ENCODE measurements at places on chromosomes 4 and X.

DNA sequence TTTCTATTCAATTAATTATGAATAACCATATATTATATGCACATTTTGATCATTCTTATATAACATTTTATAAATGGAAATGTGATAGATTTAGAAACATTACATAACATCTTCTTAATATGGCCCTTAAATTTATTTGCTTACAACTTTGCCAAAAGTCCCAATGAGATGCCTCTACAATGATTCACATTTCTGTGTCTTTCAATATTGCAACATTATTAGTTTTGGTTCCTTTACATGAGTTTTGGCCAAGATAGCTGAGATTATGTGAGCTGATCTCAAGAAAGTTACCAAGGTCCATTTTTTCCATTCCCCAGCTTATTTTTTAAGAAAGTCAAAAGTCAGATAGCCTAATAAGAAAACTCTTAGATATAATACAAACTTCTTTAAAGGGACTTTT, 361.2 kb downstream of the PCDH7 start:
- DNase-seq: no peak

DNA sequence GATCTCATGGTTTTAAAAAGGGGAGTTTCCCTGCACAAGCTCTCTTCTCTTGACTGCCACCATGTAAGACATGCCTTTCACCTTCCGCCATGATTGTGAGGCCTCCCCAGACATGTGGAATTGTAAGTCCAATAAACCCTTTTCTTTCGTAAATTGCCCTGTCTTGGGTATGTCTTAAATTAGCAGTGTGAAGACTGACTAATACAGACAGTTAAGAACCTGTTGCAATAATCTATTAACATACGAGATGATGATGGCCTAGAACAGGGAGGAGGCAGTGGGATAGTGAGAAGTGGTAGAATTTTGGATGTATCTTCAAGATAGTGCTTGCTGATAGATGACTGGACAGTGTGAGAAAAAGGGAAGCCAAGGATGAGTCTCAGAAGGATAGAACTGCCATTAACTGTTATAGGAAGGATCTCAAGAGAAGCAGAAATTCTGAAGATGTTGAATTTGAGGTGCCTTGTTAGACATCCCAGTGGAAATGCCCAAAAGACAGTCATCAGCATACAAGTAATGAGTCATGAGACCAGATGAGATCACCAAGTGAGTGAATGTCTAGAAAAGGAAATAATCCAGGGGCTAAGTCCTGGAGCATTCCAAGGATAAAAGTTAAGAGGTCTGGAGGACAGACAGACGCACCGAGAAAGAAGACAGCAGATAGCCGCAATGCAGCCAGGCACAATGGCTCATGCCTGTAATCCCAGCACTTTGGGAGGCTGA, 38.8 kb upstream of the UGDH start:
- DNase-seq: no peak

DNA sequence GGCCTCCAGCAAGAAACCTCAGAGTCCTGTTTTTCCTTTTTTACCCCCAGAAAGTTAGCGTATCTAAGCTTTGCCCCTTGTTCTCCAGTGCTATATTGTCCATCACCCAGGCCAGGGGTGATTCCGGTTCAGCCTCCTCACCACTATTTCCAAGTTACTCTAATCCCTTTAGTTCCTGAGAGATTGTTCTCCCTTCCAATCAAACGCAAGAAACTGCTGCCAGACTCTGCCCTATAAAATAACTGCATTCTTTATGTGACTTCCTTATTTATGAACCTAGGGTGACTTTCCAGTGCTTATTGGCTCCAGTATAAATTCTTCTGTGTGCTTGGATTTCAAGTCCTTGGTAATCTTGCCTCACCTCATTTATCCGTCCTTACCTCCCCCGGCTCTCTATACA, 65.7 kb downstream of the CLCN5 start:
- DNase-seq: no peak

- DNase-seq: no peak
Measured at GRCh38 chr4:158991534-158992155, 111.2 kb upstream of the RAPGEF2 start.

DNA sequence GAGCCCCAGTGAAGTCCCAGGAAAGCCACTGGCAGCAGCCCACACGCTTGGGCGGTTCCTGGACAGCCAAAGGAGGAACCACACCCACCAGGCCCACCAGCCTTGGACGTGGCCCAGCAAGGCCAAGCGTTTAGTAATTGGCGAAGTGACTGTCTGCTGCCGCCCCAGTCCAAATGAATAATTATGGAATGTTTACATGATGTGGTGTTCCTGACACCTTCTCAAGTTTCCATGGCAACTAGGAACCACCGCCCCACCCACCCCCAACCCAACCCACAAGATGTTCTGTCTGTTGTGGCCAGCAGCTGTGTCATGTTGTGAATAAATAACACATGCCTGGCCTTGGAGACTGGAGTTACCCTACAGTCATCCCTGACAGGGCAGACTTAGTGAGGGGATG, 22.3 kb downstream of the APLN start:
- no peak for DNase-seq

All from CD8-positive, alpha-beta T cell (primary cell).